ENCODE measurements at places on chromosomes 5 and 9.
A peak's percentile ranks its signal among the peaks of the same experiment; 100 is the strongest.

GRCh38 chr5:27328480-27328879 lies 290.1 kb upstream of the CDH9 start:
- DNase-seq: no peak

GRCh38 chr5:128315671-128316070 lies 222.4 kb downstream of the FBN2 start:
- no peak for DNase-seq

- DNase-seq: no peak
Measured at GRCh38 chr9:4382722-4383317, 83.0 kb upstream of the GLIS3 start.

GRCh38 chr5:38467353-38468040 lies 88.9 kb downstream of the LIFR start:
- no peak for DNase-seq

GRCh38 chr9:79883073-79883645 lies 311.4 kb downstream of the TLE4 start:
- DNase-seq: peak; percentile 75

All from activated effector memory CD4-positive, alpha-beta T cell treated with anti-CD3 and anti-CD28 coated beads, Interleukin-2, amount 50 U/mL, for 16 hours (primary cell).